ENCODE measurements at places on chromosomes 4 and X.

- DNase-seq, result no peak
These were observed 173.7 kb downstream of the CENPC start for GRCh38 chr4:67371615-67372014.

DNA sequence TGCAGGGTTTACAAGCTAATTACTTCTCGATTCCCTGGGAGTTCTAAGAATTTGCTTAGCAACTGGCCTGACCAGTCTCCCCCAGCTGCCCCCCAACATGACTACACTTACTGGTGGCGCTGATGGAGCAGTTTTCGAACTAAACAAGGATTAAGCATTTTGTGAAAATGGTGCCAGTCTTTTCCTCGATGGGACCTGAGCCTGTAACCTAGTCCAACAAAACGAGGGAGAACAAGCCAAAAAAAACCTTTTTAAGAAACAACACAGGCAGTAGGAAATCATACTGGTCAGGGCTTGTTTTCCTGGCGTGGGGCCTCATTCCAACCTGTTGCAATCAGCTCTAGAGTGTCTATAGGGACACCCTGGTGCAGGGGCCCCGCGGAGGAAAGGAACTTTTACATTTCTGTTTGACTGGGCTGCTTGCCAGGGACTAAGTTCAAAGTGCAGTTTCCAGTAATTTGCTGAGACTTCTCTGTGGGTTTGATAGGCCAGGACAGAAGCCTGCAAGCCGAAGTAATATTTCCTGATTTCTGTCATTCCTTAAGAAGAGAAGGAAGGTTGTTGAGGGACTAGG is 158.7 kb downstream of the SPRY1 start:
- DNase-seq, result no peak

GRCh38 chrX:153638041-153638371 is 9.0 kb upstream of the DUSP9 start:
- DNase-seq, result no peak

DNA sequence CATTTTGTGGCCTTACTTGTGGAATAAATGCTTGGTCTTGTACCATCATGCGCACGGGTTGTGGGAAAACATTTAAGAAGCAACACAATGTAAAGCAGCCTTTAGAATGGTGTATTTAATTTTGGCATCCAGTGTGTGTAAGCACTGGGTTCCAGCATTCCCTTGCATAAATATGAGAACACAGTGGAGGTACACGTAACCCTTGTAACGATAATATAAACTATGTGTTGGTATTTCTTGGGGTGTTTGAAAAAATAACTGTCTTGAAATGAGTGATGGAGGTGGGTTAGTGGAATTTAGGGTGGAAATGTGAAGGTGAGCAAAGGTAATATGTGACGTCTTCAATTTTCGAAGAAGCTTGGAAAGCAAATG is 2.1 kb downstream of the DCUN1D4 start:
- DNase-seq, result no peak

DNA sequence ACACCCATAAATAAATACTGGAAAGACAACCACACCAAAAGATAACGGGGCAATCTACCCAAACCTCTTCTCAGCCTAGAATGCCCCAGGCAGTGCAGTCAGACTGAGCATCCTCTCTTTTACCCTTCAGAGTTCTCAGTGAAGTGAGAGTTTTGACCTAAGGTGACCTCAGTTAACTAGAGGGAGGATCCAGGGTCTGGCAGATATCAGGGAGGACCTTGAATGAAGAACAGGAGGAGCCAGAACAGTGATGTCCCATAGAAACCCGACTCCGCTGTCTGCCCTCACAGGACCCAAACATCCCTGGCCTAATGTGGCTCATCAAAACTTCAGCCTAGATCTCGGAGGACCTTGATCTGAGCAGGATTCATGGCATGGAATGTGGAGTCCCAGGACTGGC is at the start of gene MAGEB3:
Gene MAGEB3, plus strand, starts transcription at position 263 of the 400 bp plus-strand sequence. CDS start 5,268 bp downstream, outside the sequence.
- DNase-seq, result no peak

GRCh38 chr4:148118633-148119032 is 323.6 kb downstream of the NR3C2 start:
- no peak for DNase-seq

DNA sequence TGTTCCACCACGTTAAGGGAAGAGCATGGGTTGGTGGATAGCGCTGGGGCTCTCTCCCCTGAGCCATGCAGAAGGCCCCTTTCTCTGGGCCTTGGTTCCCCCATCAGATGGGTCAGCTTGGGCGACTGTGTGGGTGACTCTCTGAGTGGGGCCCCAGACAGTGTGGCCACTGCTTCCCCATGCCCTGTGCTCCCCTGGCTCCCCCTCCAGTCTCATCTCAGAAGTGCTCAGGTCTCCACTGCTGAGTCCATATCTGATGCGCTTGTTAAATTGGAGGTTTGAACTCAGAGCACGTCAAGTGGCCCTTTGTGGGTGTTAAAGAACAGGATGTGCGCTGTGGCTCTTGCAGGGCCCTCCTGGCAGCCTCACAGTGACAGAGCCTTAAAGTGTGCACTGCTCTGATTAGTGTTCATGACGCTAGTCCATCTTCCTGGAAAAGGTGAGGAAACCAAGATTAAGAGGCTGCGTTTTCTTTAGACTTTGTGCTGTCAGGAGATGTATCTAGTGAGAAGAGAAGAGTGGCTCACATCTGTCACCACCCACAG is 59.8 kb downstream of the NELFA start:
- DNase-seq, result no peak

GRCh38 chrX:133907606-133908005 is 77.8 kb downstream of the GPC3 start:
- DNase-seq, result no peak

DNA sequence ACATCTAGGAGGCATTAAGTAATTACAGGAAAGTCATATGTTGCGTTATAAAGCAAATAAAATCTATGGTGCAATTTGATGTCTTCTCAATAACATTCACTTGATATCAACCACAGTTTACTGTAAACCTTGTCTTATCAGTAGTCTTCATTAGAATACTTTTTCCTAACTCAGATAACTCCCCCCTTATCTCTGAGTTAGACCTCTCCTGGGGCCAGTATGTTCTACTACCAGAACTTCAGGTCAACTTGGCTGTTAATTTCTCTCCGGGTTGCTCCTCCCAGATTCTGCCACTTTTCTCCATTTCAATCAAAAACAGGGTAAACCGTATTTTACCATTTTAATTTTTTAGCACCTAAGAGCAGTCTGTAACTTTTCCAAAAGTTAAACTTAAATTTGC is 50.0 kb downstream of the KDR start:
- DNase-seq, result no peak

DNA sequence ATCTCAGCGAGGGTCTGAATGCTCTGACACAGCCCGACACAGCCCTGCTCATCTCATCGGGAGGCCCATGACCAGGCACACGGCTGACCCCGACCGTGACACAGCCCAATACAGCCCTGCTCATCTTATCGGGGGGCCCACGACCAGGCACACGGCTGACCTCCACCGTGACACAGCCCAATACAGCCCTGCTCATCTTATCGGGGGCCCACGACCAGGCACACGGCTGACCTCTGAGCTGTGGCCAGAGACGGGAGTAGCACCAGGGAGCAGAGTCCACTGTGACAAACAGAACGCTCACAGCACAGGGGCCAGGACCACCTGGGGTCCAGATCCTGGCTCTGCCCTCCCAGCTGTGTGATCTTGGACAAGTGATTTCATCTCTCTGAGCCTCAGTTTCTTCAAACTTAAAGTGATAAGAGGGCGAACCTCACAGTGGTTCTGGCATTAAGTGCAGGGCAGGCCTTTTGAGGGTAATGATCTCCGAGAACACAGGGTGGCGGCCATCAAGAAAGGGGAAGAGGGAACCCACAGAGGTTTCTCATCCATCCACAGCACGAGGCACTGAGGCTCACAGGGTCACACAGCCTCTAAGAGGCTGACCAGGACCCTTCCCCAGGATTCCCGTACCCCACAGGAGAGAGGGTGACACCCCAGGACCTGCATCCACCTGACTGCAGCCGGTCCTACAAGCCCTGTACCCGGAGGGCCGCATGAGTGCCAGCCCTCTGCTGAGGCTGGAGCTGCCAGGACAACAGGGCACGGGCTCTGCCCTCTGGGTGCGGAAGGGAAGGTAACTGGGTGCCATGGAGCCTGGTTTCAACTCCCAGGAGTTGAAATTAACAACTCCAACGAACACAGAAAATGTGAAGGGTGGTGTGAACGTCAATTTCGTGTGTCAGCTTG is 60.1 kb downstream of the WFS1 start:
- no peak for DNase-seq

GRCh38 chr4:56261027-56261426 is 126.3 kb downstream of the AASDH start:
- DNase-seq, result peak; percentile 54

DNA sequence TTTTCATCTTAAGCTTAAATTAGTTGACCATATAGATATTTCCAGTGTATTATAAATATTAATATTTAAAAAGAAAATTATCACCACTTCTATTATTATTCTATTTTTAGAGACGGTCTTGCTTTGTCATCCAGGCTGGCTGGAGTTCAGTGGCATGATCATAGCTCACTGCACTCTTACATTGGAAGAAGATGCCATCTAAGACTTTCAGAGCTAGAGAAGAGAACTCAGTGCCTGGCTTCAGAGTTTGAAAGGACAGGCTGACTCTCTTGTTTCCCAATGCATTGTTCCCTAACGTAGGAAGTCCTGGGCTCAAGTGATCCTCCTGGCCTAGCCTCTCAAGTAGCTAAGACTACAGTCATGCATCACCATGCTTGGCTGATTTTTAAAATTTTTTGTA is 75.9 kb downstream of the FIP1L1 start:
- DNase-seq, result no peak

DNA sequence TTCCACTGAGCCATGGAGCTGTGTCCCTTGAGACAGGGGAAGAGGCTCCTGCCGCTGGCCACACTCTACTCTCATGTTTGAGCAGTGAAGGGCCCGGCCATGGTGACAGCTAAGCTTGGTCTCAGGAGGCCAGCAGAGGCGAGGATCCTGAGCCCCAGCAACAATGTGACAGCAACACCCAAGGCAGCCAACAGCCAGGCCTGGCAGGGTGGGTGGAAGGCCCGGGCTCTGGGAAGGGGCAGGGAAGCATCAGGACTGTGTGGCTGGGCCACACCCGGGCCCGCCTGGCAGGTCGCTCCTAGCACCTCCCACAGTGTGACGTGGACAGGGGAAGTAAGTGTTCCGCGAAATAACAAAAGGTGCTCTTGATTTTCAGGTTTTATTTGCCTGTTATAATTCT is 24.8 kb downstream of the L1CAM start:
- no peak for DNase-seq

DNA sequence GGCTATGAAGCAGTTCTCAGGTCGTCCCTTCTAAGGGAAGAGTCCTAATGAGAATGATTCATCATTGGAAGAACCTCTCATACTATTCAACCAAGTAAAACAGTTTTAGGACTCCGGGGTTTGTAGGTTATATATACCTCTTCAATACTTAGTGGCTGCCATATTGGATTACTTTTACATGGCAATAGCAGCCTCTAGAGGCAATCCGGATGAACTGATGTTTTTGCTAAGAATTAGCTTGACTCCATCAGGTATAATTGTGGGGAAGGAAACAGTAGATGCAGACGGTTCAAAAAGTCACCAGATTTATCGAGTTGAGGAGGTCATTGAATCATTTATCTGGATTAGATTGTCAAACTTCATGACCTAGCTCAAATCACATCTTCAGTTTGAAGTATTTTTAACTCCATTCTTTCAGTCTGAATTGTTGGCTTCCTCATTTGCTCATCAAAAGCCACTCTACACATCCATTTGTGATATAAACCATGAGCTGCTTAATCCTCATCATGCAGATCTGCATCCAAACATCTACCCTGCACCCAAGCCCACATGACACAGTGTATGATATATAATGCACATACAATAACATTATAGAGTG is 28.4 kb downstream of the GUCY1B1 start:
- DNase-seq, result peak; percentile 56

DNA sequence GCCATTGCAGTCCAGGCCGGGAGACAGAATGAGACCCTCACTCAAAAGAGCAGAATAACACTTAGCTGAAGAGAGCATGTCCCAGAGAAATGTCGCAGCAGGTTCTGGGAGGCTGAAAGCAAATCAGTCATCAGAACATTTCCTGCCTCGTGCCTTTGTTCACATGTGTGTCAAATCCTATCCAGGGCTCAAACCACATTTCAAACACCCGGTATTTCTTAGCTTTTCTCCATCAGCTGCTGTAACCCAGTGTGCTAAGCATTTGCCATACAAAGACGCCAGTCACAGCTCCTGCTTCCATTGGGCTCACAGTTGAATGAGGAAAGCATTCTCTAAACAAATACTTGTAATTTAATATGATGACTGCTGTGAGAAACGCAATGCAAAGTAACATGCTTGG is 6.0 kb downstream of the PALLD start:
- no peak for DNase-seq

GRCh38 chr4:75660491-75660890 is 12.7 kb downstream of the G3BP2 start:
- DNase-seq, result no peak

DNA sequence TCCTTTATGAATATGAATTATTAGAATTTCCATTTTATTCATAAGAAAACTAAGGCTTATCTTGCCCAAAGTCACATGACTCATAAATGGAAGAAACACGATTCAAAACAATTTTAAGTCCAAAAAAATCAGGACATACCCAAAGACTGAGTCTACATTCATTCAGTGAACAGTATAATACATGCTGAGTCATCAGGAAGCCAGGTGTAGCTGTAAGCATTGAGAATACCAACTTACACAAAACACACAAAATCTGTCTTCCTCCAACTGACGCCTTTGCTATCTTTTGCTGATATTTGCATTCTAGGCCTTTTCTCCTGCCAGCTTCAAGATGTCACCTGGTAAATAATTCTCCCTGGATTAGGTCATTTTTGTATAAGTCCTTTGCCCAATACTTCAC is 520.1 kb upstream of the GALNT7 start:
- DNase-seq, result no peak

DNA sequence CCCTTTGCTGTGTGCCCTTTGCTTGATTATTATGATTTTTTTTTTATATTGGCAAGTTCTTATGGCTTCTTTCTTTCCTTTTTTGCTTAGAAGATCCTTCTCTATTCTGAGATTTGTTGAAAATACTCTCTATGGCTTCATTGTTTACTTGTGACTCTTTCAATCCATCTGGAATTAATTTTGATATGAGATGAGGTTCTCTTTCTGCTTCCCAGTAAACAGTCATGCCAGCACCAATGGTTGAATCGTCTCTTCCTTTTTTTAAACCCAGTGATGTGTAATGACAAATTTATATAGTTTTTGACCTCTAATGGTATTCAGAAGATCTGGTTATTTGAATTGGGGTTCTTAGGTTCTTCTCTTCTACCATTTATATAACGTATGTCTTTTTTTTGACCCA is 121.8 kb downstream of the ARHGAP10 start:
- DNase-seq, result no peak

DNA sequence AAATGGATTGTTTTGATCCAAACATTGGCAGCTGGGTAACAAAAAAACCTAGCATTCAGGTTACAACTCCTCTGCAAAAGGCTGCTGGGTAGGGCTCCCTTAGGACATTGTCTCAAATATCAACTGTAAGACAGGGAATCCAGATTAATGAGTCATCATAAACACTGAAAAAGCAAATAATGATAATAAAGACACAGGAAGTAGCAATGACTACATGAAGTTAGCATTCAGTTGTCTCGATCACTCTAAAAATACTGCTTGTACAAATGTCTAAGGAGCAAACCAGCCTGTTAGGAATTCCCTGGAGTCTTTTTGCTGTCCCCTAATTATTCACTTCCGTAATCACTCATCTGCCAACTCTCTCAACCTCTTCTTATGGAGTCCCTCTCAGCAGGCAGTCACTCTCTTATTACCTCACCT is 259.2 kb downstream of the GPC3 start:
- no peak for DNase-seq

- DNase-seq, result no peak
These were observed 97.1 kb downstream of the AFF1 start for GRCh38 chr4:87031920-87032319.

Measured in activated CD4-positive, alpha-beta T cell treated with anti-CD3 and anti-CD28 coated beads, Interleukin-2, Interleukin-6, amounts not matched to agents 100 ng/mL and 50 ng/mL, durations not matched to agents 16 hours and 8 hours (primary cell).